ENCODE measurements at places on chromosomes 11 and 22.

GRCh38 chr22:42079319-42080251 lies at the start of gene SMDT1:
SMDT1 (plus strand) TSS chr22:42079700; CDS start chr22:42079769, 69 bp downstream.
- DNase-seq, result peak; percentile 98

DNA sequence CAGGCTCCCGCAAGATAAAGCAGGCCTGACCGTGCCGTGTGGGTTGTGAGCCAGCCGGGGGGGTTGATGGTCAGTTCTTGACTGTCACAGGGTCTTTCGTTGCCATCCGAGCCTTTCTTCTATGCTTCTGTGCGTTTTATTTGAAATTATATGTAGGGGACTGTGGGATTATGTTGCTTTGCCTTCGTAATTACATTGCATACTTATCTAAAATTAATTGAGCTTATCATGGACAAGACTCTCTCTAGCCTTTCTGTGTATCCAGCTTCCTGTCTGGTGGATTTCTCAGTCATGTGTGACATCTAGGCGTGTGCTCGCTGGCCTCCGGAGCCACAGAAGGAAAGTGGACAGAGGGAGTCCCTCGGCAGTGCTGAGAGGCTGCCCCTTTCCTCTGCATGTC lies 93.2 kb downstream of the TBC1D22A start:
- no peak for DNase-seq

DNA sequence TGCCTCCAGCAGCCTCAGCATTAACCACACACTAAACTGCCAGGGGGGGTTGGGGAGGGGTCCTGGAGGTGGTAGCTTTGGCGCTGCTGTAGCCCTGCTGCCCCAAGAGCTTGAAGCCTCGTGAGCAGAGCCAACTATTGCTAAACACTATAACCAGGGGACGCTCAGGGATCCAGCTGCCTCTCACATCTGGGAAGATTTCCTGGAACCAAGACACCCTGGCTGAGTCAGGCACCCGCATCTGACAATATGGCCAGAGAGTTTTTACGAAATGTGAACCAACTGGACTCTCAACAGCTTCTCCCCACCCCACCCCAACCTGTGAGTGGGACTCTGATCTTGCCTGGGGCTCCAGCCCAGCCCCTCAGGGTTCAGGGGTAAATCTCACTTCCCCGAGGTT lies 14.3 kb downstream of the C1QTNF6 start:
- no peak for DNase-seq

DNA sequence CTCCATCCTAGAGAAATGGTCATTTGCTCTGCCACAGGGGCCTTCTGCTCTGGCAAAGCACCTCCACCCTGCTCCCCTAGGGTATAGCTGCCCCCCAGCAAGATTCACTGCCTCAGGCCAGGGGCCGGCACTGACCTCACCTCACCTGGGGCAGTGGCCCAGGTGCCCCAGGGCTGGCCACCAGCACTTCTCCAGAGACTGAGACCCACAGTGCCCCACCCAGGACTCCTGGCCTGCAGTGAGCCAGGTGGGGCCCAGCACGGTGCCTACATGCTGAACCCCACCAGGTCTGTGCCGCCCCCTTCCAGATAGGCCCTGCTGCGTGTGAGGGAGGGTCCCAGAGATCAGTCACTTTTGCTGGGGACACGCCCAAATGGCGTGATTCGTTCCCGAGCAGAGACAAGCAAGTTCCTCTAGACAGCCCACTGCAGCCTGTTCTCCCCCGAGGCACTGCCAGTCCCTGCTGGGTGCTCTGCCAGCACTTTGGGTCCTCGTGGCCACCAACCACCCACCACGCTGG lies 10.8 kb downstream of the GNB1L start:
- no peak for DNase-seq

- no peak for DNase-seq
Observed at GRCh38 chr11:126598344-126599216, 243.1 kb downstream of the ST3GAL4 start.

GRCh38 chr22:17281026-17281425 lies 61.8 kb upstream of the ADA2 start:
- no peak for DNase-seq

GRCh38 chr11:57647960-57648800 lies 1.5 kb downstream of the YPEL4 start:
- DNase-seq, result no peak

DNA sequence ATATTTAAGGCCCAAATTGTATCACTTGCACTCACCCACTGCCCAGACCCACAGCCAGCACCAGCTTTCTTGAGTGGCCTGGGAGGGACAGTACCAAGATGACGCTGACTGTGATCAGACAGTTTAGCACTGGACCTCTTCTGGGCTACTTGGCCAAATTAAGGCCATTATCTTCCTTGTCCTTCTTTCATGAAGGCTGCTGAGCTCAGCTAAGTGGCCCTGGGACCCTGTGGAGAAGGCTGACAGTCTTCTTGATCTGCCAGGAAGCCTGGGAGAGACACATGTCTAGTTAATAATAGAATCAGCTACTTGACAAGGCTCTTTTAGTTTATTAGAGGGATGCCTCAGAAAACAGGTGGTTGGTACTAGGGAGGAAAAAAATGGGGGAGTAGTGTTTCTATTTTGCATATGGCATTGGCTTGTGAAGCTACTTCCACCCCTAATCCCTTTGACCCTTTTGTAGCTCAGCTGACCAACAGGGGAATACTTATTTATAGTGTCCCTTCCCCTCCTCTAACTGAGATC lies 127.9 kb upstream of the NTM start:
- no peak for DNase-seq

All from NCI-H1694 treated with DMSO at 0.1 percent for 48 hours (cell line).